ENCODE measurements at places on chromosomes 16 and 17. TPM values are rescaled to one million over a fixed set of nuclear protein-coding genes. Genes with fewer than 3 reads are reported as not detected.

HS3ST3A1 gene
- not detected for total RNA-seq

GRCh38 chr16:3734758-3735221 lies 17.5 kb upstream of the TRAP1 start:
- no peaks in the 10 kb centered on the region for H3K4me1 ChIP-seq
- no peak overlapping the region for H3K4me3 ChIP-seq
- H3K36me3 ChIP-seq: peaks cover 97% of the 10 kb centered on the region

- DNase-seq: no peak
- no peak overlapping the region for H3K4me3 ChIP-seq
- H3K36me3 ChIP-seq: peaks cover 4% of the 10 kb centered on the region
Measured at GRCh38 chr17:3688027-3688553, 7.9 kb downstream of the P2RX5 start.

ARRB2 gene
- total RNA-seq: 59.2 TPM

GRCh38 chr17:40364906-40365305 lies 369 bp upstream of the GJD3 start:
- DNase-seq: no peak
- H3K27me3 ChIP-seq: no peaks in the 10 kb centered on the region
- no peaks in the 10 kb centered on the region for H3K36me3 ChIP-seq
- no peak overlapping the region for H3K27ac ChIP-seq
- no peak overlapping the region for H3K4me3 ChIP-seq
- peaks cover 8% of the 10 kb centered on the region for H3K4me1 ChIP-seq

GRCh38 chr17:13736916-13737315 lies 135.2 kb upstream of the HS3ST3A1 start:
- no peak overlapping the region for H3K27ac ChIP-seq
- no peak overlapping the region for H3K4me3 ChIP-seq
- no peak for DNase-seq

Measured in Peyer's patch (tissue), 4 donors.